ENCODE measurements at places on chromosomes 13 and 19. TPM values are rescaled to one million over a fixed set of nuclear protein-coding genes. Genes with fewer than 3 reads are reported as not detected.

DNA sequence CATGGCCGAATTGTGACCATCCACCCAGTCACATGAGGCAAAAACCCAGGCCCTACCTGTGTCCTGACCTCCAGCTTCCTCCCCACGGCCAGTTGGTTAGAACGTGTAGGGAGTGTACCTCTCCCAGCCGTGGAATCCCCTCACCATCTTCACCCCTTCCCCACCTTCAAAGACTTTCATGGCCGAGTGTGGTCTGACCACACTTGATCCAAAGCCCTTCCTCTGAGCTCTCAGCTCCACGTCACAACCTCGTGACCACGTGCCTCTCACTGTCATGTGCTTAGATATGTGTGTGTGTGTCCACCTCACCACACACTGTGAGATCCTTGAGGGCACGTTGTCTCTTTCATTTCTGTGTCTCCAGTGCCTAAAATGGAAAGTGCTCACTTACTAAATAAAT is 48.6 kb upstream of the UBE2L5 start:
- H3K4me1 ChIP-seq = peaks cover 93% of the 10 kb centered on the region
- peak overlapping the region; percentile 76 for H3K4me3 ChIP-seq

GRCh38 chr13:97914540-97914939 is 38.9 kb upstream of the IPO5 start:
- no peaks in the 10 kb centered on the region for H3K36me3 ChIP-seq
- H3K4me3 ChIP-seq = no peak overlapping the region
- H3K27me3 ChIP-seq = peaks cover 13% of the 10 kb centered on the region

GCDH gene
- total RNA-seq = 46.1 TPM

PLPP2 gene
- total RNA-seq = not detected

KLK1 gene
- 3.0 TPM for total RNA-seq

SMAD9 gene
- not detected for total RNA-seq

C19orf73 gene
- total RNA-seq = 1.6 TPM

GPR183 gene
- 19.5 TPM for total RNA-seq

TJP3 gene
- 1.3 TPM for total RNA-seq

Data from activated CD8-positive, alpha-beta memory T cell treated with anti-CD3 and anti-CD28 coated beads, Interleukin-2, amount 10 ng/mL, durations not matched to agents 7 days and 5 days (primary cell).